ENCODE measurements at places on chromosomes 4 and X.

GRCh38 chrX:130726661-130727060 lies 176.3 kb downstream of the ENOX2 start:
- no peak for DNase-seq

GRCh38 chr4:173318240-173318639 lies 15.9 kb downstream of the HMGB2 start:
- no peak for DNase-seq

DNA sequence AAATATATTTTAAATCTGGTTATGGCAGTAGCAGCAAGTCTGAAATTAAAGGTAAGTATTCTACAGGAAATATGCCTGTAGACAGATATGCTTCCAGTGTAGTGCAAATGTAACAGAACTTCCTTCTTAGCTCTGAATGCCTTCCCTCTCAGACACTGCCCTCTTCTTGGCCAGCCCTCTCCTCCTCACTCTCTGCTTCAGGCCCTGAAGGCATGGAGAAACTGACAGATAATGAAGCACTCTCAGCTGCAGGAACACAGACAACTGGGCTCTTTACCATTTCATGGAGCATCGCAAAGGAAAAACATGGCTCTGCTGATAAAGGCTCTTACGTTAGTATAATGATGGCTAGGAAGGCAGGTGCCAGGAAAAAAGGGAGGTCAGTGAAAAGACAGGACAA lies 431.5 kb upstream of the RASGEF1B start:
- no peak for DNase-seq

DNA sequence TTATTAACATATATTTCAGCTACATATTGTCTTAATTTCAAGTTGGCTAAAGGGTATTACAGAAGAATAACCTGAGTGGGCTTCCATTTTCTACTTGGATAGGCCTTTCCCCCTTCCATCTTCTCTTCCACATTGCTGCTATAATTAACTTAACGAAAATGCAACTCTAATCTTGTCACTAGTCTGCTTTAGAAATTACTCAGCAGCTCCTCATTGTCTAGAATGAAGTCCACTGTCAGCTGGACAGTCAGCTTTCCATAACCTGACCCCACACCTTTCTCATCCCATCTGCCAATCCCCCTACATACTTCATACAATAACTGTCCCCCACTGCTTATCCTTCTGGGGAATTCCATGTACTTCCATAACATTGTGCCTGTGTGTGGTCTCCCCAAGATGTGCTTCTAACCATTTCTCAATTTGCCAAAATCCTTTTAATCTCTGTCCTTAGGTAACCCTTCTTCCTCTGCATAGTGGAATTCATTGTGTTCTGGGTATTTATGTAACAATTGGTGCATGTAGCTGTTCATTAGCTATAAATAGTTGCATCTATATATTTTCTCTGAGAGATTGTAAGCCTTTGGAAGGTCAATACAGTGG lies 4.8 kb downstream of the MND1 start:
- DNase-seq, result no peak

DNA sequence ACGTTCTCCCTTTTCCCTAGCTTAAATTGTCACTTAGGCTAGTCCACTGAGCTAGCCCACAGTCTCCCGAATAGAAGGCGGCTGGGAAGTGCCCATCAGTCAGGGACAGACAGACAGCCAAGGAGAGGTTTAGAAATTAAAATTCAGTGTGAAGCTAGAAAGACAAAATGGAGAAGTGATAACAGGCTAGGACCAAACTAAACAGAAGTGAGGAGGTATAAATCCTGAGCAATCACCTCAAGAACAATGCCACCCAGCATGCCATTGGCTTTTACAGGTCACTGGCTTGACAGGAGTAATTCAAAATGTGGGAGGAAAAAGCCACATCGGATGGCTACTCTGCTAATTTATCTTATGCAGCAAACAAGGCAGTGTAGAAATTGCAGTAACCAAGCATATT lies 138.9 kb downstream of the MAPK10 start:
- DNase-seq, result no peak

DNA sequence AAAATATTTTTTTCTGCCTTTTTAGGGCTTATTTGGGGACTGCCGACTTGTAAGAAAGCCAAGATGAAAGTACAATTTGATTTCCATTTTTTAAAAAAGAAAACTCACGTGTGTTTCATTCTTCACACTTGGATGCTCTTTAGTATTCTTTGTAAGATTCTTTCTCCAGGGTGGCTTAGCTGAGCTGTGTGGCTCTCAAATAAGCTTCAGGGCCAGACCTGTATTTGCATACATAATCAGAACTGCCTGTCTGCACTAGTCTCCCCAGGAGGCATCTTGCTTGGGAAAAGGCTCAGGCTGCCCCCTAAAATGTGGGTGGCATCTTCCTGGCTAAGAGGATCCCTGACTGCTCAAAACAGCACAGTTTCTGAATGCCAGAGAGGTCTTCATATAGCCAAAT lies 498.4 kb downstream of the MID1IP1 start:
- no peak for DNase-seq

DNA sequence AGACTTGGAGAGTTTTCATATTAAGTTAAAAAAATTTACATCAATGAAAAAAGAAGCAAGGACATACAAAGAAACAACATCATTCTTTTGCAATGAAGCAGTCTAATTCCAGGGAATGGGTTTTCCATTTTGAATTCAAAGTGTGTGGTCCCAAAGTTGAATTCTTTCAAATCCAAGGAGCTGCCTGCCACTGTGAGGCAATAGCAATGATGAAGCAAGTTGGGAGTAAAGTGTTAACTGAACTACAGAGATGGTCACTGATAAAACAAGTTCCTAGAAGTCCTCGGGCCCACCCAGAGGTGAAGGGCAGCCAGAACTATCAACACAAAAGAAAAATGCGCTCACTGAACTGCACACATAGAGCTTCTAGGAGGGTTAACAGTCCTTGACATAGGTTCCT lies 115.9 kb downstream of the RAB28 start:
- no peak for DNase-seq

DNA sequence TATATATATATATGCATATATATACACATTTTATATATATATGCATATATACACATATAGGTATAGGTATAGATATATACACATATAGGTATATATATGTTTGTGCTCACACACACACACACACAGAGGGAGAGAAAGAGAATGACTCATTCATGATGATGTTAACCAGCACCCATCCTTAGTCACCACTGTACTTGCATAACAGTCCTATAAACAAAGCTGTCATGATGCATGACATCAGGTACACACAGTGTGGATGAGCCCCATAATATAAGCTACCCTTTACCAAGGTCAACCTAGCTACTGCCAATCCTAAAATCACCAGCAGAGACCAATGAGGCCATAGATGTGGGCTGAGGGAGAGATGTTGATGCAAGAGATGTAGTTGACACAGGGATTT lies 1408.0 kb downstream of the RAPGEF2 start:
- DNase-seq, result no peak

- no peak for DNase-seq
These were observed 528.9 kb upstream of the CXorf51A start for GRCh38 chrX:147343467-147343866.

GRCh38 chrX:39247536-39247935 lies 446.3 kb downstream of the MID1IP1 start:
- no peak for DNase-seq
